ENCODE measurements at places on chromosomes 3 and 15.

- H3K4me1 ChIP-seq: peaks cover 68% of the 10 kb centered on the region
- H3K4me3 ChIP-seq: peak overlapping the region; percentile 58
- DNase-seq: peak; percentile 85
- no peaks in the 10 kb centered on the region for H3K27me3 ChIP-seq
These were observed 1.2 kb upstream of the ITIH4 start for GRCh38 chr3:52831500-52832301.

DNA sequence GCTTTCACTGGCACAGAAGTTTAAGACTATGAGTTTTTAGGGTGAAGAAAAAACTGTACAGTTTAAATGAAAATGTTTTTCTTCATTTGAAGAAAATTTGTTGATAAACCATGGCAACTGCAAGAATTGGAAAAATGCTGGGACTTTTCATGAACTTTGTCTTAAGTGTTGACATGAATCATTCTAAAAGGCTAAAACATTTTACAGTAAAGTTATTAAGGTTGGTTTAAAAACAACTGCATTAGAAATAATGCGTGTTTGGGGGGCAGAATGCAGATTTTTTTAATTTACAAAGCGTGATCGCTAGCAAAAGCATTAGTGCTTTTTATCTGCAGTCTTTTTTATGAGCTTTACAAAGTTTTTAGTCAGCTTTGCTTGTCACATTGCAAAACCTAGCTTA is 601.9 kb upstream of the TGFBR2 start:
- H3K4me3 ChIP-seq: no peak overlapping the region
- H3K4me1 ChIP-seq: no peaks in the 10 kb centered on the region
- no peak overlapping the region for H3K27ac ChIP-seq
- DNase-seq: no peak
- no peaks in the 10 kb centered on the region for H3K27me3 ChIP-seq
- H3K36me3 ChIP-seq: no peaks in the 10 kb centered on the region

DNA sequence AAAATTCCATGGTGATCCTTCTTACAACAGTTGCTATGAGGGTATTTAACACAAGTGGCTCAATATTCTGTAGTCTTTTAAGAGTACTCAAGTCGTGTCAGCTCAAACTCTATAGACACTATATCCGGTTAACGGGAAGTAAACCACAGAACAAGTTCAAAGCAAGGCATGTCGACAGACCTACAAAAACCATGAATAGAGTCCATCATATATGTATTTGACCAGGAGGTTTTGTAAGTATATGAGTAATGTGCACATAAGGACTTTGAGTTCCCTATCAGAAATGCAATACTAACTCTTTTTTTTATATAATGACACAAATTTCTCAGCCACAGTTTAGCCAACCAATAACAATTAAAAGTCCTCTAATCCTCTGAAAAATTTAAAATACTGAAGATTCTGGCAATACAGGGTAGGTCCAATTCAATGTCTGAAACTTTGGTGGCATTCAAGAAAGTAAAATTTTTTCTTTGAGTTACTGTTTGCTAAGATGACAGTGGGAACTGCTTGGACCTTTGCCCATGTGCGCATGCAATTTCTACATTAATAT is 93.7 kb downstream of the NEK10 start:
- H3K27ac ChIP-seq: no peak overlapping the region
- H3K4me3 ChIP-seq: no peak overlapping the region
- H3K36me3 ChIP-seq: no peaks in the 10 kb centered on the region
- no peaks in the 10 kb centered on the region for H3K27me3 ChIP-seq
- H3K4me1 ChIP-seq: no peaks in the 10 kb centered on the region
- no peak for DNase-seq

DNA sequence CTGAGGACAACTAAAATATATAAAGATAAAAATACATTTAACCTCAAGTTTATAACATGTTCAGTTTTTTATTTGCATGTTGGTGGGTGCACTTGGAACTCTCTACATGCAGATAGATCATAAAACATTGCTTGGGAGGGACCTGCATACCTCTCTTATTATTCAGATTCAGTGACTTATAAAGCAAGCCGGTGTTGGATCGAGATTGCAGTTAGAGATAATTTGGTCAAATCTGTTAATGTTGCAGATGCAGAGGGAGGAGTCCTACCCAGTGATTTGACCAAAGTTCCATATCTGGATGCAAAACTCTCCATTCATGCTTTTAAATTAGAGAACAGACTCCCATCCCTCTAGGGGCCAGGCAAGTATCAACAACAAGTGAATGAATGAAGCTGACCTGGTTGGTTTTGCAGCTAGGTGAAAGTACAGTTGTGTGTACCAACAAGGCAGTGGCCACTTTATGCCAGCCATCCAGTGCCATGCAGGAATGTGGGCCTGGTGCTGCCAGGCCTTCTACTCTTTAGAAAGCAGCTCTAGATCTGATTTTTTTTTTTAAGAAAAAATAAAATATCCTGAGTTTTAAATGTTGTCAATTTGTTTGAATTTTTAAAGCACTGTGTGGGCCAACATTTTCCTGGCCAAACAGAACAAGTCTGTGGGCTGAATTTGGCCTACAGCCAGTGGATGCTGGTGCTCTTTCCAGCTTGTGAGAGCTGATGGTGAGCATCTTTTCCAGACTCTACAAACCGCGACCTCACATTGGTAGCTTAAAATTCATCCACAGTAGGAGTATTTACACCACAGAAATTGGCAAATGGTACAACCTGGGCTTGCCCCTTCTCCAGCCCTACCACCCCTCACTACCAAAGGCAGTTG is 12.3 kb downstream of the CDIN1 start:
- no peak overlapping the region for H3K4me3 ChIP-seq
- H3K27me3 ChIP-seq: no peaks in the 10 kb centered on the region
- H3K4me1 ChIP-seq: peaks cover 23% of the 10 kb centered on the region
- H3K27ac ChIP-seq: peak overlapping the region; percentile 31

DNA sequence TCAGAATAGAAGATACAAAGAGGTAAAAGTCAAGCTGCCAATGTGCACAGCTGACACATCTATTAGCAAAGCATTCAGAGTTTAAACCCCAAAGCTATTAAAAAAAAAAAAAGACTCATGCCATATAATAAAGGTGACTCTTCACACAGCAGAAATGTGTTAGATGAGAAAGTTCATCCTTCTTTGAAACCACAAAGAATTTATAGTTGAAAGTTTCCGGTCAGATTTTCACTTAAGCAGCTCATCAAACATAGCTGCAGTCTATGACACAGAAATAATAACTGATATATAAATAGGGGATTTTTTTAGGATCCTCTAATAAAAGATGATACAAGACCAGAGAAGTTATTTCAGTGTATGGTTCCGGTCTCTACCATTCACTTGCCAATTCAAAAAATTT is 76.6 kb downstream of the WWTR1 start:
- H3K27ac ChIP-seq: peak overlapping the region; percentile 20
- H3K4me3 ChIP-seq: no peak overlapping the region
- peaks cover 74% of the 10 kb centered on the region for H3K4me1 ChIP-seq
- no peaks in the 10 kb centered on the region for H3K27me3 ChIP-seq
- no peak for DNase-seq
- no peaks in the 10 kb centered on the region for H3K36me3 ChIP-seq

DNA sequence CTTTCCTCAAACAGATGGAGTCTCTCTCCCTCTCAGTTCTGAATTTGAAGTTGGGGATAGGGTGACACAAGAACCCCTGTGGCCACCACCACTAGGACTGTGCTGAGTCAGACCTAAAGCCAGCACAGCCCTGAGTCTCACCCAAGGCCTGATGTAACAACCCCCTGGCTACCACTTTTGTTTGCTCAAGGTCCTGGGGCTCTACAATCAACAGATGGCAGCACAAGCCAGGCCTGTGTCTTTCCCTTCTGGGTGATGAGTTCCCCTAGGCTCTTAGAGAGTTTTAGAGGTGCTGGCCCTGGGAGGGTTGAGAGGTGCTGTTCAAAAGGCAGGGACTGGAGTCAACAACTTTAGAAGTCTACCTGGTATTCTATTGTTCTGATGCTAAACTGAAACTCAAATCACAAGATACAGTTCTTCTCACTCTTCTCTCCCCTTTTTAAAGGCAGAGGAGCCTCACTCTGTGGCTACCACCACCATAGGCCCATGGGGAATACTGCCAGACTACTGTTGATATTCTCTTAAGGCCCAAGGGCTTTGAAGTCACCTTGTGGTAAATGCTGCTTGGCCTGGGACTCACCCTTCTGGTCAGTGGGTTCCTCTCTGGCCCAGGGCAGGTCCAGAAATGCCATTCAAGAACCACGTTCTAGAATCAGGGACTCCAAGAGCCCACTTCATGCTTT is 6.5 kb downstream of the OR5K4 start:
- H3K4me3 ChIP-seq: no peak overlapping the region
- H3K4me1 ChIP-seq: no peaks in the 10 kb centered on the region
- H3K27ac ChIP-seq: no peak overlapping the region
- DNase-seq: no peak
- no peaks in the 10 kb centered on the region for H3K36me3 ChIP-seq
- H3K27me3 ChIP-seq: no peaks in the 10 kb centered on the region

GRCh38 chr3:60698117-60698516 is 553.1 kb downstream of the FHIT start:
- H3K4me3 ChIP-seq: no peak overlapping the region
- H3K27ac ChIP-seq: no peak overlapping the region
- DNase-seq: no peak
- no peaks in the 10 kb centered on the region for H3K27me3 ChIP-seq

All from tibial artery (tissue), 4 donors.